ENCODE measurements at places on chromosomes 4 and X.

DNA sequence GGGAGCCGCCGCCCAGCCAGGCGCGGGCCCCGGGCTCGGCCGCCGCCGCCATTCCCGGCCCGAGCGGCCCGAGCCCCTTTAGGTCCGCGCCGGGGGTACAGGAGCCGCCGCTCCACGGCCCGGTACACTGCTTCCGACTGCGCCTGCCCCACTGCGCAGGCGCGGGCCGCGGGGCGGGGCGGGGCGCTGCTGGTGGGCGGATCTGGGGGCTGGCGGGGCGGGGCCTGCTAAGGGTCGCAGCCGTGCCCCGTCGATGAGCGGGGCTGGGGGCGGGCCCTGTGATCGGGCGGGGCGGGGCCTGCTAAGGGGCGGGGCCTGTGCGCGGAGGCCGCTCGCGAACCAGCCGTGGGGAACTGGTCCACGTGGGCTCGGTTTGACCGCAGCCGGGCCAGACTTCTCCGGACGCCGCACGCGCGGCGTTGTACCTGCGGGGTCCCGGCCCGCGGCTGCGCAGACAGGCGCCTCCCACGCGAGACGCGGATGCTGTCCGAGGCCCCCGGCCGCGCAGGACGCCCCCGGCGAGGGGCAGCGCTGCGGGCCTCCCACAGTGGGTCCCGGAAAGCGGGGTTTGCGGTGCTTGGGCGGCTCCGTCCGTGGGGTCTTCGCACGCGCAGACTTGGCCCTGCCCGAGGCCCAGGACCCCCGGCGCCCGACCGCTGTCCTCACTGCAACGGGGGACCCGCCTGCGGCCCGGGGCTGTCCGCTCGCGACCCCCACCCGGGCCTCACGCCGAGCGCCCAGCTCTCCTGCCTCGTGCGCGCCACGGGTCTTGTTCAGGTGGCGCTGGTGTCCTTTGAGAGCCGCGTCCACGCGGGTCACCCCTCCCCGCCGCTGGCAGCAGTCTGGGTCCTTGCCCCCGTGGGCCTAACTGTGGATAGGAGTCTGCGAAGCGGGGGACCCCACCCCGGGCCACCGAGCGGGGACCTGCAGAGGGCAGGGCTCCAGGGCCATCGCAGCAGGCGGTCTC, at the start of gene DGKQ:
DGKQ (minus strand) TSS at position 139 of the 967 bp plus-strand sequence; CDS start at position 52, 87 bp downstream.
- DNase-seq: peak; percentile 92

- DNase-seq: no peak
These were observed 9.1 kb upstream of the USO1 start for GRCh38 chr4:75715105-75715799.

DNA sequence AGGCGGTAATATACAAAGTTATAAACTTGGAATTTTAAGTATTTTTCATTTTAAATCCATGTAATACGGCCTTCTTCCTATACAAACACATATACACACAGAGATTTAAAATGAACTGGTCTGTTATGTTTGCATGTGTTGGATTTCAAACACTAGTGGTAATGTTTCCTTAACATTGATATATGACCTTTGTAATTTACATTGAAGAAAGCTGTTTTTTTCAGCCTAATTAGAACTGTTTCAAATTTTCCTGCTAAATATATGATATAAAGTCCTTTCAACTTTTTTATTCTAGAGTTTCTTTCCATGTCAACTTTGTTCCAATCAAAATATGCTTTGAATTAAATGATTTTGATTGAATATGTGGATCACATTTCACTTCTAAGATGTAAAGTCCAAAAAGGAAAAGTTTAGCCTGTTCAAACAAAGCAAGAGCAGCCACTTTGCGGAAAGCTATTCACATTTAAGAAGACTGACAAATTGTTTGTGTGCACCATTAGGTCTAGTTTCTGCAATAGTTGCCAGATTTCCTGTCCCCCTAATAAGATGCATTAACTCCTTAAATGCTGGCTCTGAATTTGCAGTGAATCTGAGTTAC, 226.0 kb upstream of the MAB21L2 start:
- DNase-seq: no peak

- no peak for DNase-seq
These were observed 192.2 kb downstream of the TENM3 start for GRCh38 chr4:182435401-182435800.

DNA sequence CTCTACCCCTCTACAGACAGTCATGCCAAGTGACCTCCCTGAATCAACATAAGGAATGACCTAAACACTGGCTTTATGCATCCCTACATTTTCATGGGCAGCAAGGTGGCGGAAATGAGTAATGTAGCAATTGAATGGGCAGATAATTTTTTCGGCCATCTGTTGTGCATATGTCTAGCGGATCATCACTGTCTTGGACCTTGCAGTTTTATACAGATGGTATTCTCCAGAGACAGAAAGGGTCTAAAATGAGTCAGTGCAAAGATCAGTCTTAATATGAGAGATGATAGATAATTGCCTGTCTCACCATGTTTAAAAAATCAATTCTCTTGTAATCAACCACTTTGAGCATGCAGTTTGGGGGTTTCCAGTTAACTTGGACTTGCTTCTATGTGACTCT, 177.3 kb upstream of the DKK2 start:
- peak; percentile 15 for DNase-seq

- DNase-seq: no peak
These were observed 10.3 kb downstream of the RTL5 start for GRCh38 chrX:72121383-72121782.

DNA sequence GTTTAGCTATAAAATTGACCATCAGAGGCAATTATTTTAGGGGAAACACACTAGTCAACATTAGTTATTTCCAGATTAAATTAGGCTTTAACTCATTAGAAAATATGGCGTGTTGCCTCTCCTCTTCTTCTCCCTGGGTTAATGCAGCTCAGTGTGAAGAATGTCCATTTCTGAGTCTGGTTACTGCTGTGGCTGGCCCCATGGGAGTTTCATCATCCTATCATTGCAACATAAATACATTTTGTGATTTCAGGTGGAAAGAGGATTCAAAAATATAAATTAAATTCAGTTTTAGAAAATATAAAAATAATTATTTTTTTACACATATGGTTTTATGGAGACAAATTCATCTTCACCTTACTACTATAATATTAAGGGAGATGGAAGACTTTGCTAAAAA, 288.5 kb upstream of the ARSJ start:
- no peak for DNase-seq

DNA sequence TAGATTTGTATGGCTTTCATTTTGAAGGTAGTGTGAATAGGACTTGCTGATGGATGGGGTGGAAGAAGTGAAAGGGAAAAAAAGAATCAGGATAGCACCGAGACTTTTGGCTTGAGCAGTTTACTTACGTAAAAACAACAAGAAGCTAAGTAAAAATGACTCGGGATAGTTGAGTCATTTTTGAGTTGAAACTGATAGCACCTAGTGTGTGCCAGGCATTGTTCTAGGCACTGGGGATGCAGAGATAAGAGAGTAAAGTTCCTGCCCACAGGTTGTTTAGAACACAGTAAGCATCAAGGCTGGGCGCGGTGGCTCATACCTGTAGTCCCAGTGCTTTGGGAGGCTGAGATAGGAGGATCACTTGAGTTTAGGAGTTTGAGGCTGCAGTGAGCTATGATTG, 34.7 kb downstream of the ADD1 start:
- DNase-seq: no peak

GRCh38 chr4:100986360-100986868, 360.9 kb downstream of the PPP3CA start:
- no peak for DNase-seq

DNA sequence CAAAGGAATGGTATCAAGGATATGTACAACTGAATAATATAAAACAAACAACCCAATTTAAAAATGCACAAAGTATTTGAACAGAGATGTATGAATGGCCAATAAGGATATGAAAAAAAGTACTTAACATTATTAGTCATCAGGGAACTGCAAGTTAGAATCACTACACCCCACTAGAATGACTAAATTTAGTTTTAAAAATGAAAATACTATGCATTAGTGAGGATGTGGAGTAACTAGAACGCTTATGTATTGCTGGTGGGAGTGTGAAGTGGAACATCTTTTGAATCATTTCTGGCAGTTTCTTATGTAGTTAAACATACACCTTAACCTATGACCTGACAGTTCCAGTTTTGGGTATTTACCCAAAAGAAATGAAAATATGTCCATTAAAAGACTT, 13.0 kb upstream of the SLC16A2 start:
- DNase-seq: no peak

DNA sequence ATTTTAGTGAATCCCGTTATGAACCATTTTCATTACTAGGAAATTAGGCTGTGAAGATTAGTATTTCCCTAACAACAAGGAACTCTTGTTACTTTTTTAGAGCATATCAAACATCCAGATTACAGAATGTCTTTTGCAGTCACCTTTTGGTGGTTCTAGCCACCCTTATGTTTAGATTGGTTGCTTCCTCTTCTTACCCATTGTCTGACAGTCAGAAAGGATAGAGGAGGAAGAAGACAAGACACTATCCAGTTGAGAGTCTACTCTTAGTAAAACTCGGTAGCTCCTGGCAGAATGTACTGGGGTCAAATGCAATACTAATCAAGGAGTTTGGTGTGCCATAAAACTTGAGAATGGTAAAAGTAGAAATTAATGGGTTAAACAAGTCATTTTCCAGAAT, 1.6 kb upstream of the GUCY1A1 start:
- no peak for DNase-seq

DNA sequence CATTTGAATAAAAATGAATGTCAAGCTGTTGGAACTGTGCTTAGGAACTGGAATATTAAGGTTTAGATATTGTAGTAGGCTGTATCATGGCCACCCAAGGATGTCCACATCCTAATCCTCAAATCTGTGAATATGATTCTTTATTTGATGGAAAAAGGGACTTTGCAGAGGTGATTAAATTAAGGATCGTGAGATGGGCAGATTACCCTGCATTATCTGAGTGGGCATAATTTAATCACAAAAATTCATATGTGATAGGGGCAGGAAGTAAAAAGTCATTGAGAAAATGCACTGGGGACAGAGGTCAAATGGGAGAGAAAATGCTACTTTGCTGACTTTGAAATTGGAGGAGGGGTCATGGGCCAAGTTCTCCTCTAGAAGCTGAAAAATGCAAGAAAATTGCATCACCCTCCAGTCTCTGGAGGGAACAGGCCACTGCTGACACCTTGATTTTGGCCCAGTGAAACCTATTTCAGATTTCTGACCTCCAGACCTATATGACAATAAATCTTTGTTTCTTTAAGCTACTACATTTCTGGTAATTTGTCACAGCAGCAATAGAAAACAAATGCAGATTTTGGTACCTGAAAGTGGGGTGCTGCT, 521.4 kb downstream of the PCDH7 start:
- no peak for DNase-seq

GRCh38 chrX:11210415-11210801, 82.8 kb upstream of the AMELX start:
- DNase-seq: no peak

DNA sequence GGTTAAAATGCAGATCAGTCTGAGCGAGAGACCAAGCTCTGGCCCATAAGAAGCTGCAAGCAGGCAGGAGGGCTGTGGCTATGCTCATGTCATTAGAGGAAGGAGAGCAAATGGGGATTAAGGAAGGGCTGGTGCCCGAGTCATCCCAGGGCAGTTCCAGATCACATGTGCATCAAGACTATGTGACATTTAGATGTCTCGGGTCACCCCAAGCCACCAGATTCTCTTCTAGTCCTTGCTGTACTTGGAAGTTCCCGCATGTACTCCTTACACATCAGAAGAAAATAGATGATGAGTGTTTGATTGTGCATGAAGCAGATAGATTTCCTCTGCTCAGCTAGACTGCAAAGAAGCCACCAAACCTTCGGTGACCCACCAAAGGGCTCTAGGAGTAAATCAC, 42.1 kb upstream of the KLHL34 start:
- DNase-seq: no peak

GRCh38 chr4:169716677-169717076, 41.1 kb downstream of the HPF1 start:
- DNase-seq: peak; percentile 60

DNA sequence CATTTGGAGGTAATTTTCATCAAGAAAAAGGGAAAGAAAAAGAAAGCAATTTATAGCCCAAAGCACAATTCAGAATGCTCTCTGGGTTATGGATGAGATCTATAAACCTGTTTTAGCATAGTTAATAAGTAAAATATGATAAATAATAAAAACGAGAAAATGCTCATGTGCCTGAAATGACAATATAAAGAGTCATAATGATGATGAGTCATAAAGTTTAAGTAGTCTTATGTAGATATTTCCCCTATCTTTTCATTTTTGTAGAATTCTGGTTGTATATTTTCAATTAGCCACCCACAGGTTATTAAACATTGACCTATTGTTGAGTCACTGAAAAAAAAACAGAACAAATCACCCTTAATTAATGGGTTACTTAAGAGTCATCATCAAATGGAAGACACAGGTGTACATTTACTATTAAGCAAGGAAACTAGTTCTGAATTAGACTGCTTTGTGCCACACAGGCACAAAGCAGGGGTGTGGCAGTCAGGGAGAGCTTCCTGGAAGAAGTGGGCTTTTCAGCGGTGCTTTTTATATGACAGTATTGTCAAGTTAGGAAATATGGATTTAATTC, 29.3 kb downstream of the BEND4 start:
- DNase-seq: no peak

GRCh38 chr4:185463541-185463940, 8.0 kb downstream of the CCDC110 start:
- DNase-seq: no peak
